ENCODE measurements at places on chromosomes 4 and X. TPM values are rescaled to one million over a fixed set of nuclear protein-coding genes. Genes with fewer than 3 reads are reported as not detected.

GRCh38 chr4:108171339-108172230 is 2.9 kb upstream of the LEF1 start:
- no peak for DNase-seq

GRCh38 chr4:8468746-8469535 is 28.4 kb downstream of the TRMT44 start:
- peak; percentile 60 for DNase-seq

GRCh38 chrX:137194164-137194563 is 160.4 kb upstream of the GPR101 start:
- DNase-seq: no peak

- DNase-seq: no peak
Measured at GRCh38 chrX:42094218-42094617, 170.9 kb upstream of the CASK start.

DNA sequence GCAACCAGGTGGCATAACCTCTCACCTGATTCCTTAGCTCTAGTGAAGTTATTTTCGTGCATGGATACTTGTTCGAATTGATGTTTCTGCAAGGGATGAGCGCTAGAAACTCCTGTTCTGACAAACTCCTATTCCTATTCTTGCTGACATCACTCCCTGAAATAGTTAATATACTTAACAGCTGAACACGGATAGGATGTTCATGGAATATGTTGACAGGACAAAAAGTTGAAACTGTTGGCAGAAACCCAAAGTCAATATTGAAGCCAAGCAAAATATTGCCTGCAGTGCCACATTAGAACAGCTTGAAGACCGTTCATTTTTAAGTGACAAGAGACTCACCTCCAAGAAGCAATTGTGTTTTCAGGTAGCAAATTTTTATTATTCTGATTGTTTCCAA is at the start of gene KLKB1:
TSS of gene KLKB1 (plus strand) at position 287 of the 400 bp plus-strand sequence. CDS start 689 bp downstream, outside the sequence.
- no peak for DNase-seq

GRCh38 chr4:123812066-123812390 is 415.4 kb downstream of the SPRY1 start:
- no peak for DNase-seq

- no peak for DNase-seq
Measured at GRCh38 chr4:101393256-101393655, 45.9 kb upstream of the PPP3CA start.

- no peak for DNase-seq
Measured at GRCh38 chr4:36133086-36133485, 111.2 kb downstream of the ARAP2 start.

DNA sequence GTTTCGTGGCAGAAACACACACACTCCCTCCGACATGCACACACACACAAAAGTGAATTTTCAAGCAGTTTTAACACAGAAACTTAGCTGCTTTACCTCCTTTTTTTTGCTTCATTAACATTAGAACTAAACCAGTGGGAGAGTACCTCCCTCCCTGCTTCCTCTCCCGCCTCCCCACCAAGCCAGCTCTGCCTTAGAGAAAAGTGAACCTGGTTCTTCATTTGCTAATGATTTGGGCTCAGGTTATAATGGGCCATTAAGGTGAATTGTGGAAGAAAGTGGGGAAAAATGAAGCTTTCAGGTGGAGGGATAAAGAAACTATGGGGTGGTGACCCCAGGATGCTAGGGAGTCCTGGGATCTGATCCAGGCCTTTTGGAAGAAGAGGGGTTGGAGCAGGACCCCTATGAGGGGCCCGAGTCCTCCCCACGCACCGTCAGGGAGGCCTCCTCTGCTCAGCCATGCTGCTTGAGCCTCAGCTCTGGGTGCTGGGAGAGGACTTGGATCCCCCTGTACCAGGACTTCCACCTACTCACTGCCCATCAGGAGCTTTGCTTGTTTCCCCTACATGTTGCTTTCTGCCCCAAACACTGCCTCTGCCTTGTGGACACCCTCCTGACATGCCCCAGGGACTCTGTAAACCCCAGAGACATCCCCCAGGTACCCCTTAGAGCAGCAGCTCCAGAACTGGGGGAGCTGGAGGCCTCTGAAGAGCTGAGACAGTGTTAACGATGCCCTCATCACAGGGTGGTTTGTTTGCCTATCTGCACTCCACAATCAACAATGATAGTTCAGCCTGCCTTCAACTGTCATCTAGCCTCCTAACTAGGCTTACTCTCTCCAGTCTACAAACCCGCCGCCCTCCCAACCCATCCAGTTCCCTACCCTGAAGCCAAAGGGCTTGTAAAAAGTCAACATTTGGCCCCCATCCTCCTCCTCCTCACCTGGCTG is 6.5 kb upstream of the JADE1 start:
- DNase-seq: no peak

DNA sequence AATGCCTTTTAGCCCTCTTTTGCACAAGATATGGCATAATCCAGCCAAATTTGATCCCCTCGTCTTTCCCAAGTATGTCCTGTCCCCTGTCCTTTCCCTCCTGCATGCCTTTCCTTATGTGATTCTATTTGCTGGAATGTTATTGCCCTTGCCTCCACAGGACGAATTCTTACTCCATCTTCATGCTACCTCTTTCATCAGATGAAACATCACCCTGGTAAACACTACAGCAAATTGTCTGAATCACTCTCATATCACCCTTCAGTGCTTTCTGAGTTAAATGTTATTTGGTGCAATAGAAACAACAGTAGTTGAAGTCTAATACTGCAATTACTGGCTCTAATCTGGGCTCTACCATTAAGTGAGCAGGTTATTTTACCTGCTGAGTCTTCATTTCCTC is 52.2 kb upstream of the FAT1 start:
- DNase-seq: no peak

DNA sequence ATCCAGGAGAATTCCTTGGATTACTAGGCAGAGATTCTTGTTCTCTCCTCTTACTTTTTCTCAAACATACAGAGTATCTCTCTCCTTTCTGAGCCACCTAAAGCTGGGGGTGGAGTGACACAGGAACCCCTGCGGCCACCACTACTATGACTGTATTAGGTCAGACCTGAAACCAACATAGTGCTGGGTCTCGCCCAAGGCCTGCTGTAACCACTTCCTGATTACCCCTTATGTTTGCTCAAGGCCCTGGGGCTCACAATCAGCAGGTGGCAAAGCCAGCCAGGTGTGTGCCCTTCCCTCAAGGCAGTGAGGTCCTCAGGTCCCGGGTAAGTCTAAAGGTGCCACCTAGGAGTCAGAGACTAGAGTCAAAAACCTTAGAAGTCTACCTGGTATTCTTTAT is 166.4 kb downstream of the PARM1 start:
- DNase-seq: no peak

TKTL2 gene
- polyA plus RNA-seq: not detected

PGAM4 gene
- 0.17 TPM for polyA plus RNA-seq

SMIM10 gene
- polyA plus RNA-seq: 7.0 TPM

Measured in left lung (tissue), 14 donors.